Peyer's patch (tissue), 4 donors: ENCODE measurements at places on chromosomes 13 and 19. TPM values are rescaled to one million over a fixed set of nuclear protein-coding genes. Genes with fewer than 3 reads are reported as not detected.
A peak's percentile ranks its signal among the peaks of the same experiment; 100 is the strongest.

GRCh38 chr19:42488783-42489521, 39.3 kb downstream of the CEACAM1 start:
- no peak for DNase-seq

DNA sequence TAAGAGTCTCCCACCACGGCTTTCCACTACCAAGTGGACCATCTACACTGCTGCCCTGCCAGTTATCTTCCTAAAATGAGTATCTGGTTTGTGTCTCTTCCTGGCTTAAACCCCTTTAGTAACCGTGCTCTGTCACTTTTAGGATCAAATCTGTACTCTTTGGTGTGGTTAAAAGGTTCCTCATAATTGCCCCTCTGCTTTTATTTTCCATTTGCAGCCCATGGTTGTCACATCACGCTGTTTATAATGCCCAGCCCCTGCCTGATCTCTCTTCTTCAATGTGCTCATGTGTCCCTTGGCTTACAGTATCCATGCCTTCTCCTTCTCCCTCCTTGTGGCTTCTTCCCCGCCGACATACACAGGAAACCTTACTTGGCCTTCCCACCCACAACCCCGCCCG, 100.1 kb downstream of the DGKH start:
- DNase-seq: no peak

Gene ZNF577
- 10.7 TPM for total RNA-seq

- DNase-seq: peak; percentile 95
Observed at GRCh38 chr19:20237773-20238623, 71.0 kb downstream of the ZNF486 start.

DNA sequence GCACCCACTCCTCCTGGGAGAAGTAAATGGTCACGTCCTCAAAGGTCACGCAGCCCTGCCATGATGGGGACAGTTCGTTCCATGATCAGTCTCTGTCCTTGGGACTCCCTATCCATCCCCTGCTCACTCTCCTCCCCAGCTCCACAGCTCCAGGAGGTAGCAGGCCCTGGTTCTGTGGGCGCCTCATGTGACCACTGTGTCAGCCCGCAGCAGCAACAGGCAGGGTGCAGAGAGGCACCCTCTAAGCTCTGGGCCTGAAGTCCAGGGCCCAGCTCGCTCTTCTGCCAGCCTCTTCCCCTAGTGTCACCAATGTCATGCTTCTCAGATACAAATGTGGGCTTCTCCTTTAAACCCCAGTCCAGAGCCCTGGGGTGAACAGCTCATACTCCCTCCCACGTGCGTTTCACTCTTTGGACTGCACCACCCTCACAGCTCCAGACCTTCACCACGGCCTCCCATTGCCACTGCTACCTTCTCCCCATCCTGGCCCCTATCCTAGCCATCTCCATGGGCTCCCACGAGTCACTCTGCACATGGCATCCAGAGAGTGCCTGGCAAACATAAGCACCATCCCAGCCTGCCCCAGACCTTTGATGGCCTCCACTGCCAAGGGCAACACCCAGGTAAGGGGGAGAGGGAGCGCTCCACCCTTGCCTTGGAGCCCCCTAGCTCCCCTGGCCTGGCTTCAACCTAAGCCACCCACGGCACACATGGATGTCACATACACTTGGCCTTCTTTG, 2.9 kb downstream of the ZNF792 start:
- DNase-seq: no peak

Gene PDE4A
- total RNA-seq: 7.2 TPM
